H1 (cell line): ENCODE measurements at places on chromosomes 16 and 17. TPM values are rescaled to one million over a fixed set of nuclear protein-coding genes. Genes with fewer than 3 reads are reported as not detected.
A peak's percentile ranks its signal among the peaks of the same experiment; 100 is the strongest.

GRCh38 chr17:63356337-63356757 lies 89.8 kb downstream of the CYB561 start:
- H3K27ac ChIP-seq: no peak overlapping the region
- H3K27me3 ChIP-seq: no peaks in the 10 kb centered on the region
- H3K4me1 ChIP-seq: no peaks in the 10 kb centered on the region
- H3K4me3 ChIP-seq: no peak overlapping the region
- H3K36me3 ChIP-seq: no peaks in the 10 kb centered on the region

GRCh38 chr17:72165867-72166439 lies 45.1 kb downstream of the SOX9 start:
- H3K4me1 ChIP-seq: peaks cover 11% of the 10 kb centered on the region
- no peaks in the 10 kb centered on the region for H3K27me3 ChIP-seq
- DNase-seq: no peak

Gene DNAI2
- 0.15 TPM in 1 of 2 replicates, not detected in the other for total RNA-seq

DNA sequence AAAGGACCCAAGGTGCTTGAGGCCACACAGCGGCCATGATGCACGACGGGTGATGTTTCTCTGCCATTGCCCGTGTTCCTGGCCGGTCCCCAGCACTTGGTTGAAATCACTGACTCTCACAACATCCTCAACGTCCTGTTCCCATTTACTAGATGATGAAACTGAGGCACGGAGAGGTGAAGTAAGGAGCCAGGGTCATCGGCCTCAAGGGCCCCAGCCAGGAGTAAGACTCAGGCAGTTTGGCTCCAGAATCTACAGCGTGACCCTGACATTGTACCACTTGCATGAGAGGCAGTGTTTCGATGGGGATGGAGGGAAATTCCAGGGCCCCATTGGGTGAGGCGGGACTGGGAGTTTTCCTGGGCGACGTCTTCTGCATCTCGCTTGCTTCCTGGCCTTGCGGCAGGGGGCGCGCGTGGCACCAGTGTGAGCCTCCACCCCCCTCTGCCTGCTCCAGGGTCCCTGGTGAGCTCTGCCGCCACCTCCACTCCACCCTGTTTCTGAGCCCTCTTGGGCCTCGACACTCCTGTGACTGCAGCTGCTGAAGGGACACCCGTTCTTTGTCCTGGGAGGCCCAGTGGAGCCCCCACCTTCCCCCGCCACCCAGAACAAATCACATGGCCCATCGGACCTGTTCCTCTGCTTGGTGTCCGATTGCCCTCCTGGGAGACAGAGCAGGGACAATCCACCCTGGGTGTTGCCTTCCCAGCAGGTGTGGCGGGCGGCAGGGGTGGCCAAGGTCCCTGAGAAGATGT lies 133.0 kb upstream of the GSE1 start:
- no peaks in the 10 kb centered on the region for H3K27me3 ChIP-seq
- no peak for DNase-seq
- no peak overlapping the region for H3K27ac ChIP-seq
- H3K4me3 ChIP-seq: no peak overlapping the region

DNA sequence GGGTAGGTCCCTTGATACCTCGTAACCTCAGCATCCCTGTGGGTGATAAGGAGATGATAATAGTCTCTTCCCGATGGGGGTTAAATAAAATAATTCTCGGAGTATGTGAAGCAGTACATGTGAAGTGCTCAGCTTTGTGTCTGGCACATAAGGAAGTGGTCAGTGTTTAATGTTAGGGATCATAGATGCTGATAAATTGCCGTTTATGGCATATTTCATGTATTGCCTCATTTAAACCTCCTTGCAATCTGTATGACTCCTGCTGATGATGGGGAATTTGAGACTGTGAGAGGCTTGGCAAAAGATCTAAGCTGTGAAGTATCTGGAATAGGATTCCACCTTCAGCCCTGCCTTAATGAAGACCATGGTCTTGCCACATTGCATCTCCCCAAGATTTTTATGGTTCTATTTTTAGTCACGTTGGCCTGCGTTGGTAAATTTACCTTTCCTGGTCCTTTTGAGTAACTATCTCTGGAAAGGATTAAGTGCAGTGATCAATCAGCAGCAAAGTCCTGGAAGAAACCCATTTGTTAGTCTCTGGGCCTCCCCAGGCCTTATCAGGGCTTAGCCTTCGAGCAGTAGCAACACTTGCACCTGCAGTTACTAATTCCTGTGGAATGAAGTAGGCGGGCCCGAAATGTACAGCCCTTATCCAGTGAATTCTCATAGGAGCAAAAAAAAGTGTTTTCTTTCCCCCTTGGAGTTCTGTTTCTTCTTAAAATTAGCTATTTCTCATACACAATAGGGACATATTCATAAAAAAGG lies 144.9 kb downstream of the WWOX start:
- no peaks in the 10 kb centered on the region for H3K36me3 ChIP-seq
- H3K4me3 ChIP-seq: no peak overlapping the region
- no peaks in the 10 kb centered on the region for H3K27me3 ChIP-seq
- no peak for DNase-seq
- H3K27ac ChIP-seq: no peak overlapping the region

GRCh38 chr16:30533748-30534367 lies 800 bp downstream of the ZNF747 start:
- peak overlapping the region; percentile 94; the same call in 1 of the 2 replicates for H3K27ac ChIP-seq
- no peaks in the 10 kb centered on the region for H3K27me3 ChIP-seq
- peak overlapping the region; percentile 72 for H3K4me3 ChIP-seq
- no peak for DNase-seq

Gene STX1B
- 18.0 and 20.2 TPM in 2 replicates for total RNA-seq

Gene IRF8
- total RNA-seq: 0.96 and 2.0 TPM in 2 replicates

DNA sequence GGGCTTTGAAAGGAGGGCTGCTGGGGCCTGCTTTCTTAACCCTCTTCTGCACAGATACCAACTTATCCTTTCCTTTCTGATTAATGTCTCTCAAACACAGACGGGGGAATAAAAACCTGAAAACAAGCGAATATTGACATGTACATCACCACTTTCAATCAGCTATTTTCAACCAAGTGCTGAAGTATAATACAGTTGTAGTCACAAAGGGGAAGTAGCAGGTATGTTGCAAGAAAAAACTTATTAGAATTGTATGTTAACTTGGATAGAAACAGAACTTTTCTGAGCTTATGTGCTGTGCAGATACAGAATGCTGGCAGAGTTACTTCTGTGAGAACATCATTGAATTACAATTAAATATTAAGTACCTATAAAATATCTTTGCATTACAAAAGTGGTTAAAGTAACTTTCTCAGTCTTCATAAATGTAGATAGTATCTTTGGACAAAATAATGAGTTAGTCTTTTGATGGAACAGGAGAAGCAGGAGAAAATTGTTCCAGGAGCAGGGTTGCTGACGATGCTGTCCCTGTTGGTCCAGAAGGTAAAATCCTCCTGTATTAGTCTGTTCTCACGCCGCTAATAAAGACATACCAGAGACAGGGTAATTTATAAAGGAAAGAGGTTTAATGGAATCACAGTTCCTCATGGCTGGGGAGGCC lies 59.5 kb downstream of the RPTOR start:
- H3K36me3 ChIP-seq: no peaks in the 10 kb centered on the region
- no peaks in the 10 kb centered on the region; the same call in 1 of the 2 replicates for H3K4me1 ChIP-seq
- DNase-seq: no peak
- H3K4me3 ChIP-seq: no peak overlapping the region
- H3K27ac ChIP-seq: no peak overlapping the region

- no peak for DNase-seq
- H3K36me3 ChIP-seq: no peaks in the 10 kb centered on the region
- no peak overlapping the region for H3K4me3 ChIP-seq
- peaks cover 10% of the 10 kb centered on the region for H3K4me1 ChIP-seq
Observed at GRCh38 chr17:78737332-78737731, 44.7 kb downstream of the CYTH1 start.

GRCh38 chr17:43832976-43833829 lies at the start of gene MPP3:
TSS of gene MPP3 (minus strand) at chr17:43833146. CDS start at chr17:43831906, 1,240 bp downstream.
- peaks cover 10% of the 10 kb centered on the region for H3K4me1 ChIP-seq
- peaks cover 3% of the 10 kb centered on the region; the same call in 1 of the 2 replicates for H3K36me3 ChIP-seq
- DNase-seq: no peak
- no peak within 1 kb of the TSS for H3K27ac ChIP-seq
- no peaks in the 10 kb centered on the region for H3K27me3 ChIP-seq
- peak within 1 kb of the TSS; percentile 49 for H3K4me3 ChIP-seq

- H3K27ac ChIP-seq: no peak overlapping the region
- H3K36me3 ChIP-seq: no peaks in the 10 kb centered on the region
- no peaks in the 10 kb centered on the region for H3K27me3 ChIP-seq
- no peaks in the 10 kb centered on the region for H3K4me1 ChIP-seq
- H3K4me3 ChIP-seq: no peak overlapping the region
- DNase-seq: no peak
Observed at GRCh38 chr17:22516861-22517636, 824.7 kb downstream of the KCNJ18 start.

Gene RTN4RL1
- 0.11 TPM in 1 of 2 replicates, not detected in the other for total RNA-seq

Gene C16orf82
- not detected in 2 replicates for total RNA-seq

DNA sequence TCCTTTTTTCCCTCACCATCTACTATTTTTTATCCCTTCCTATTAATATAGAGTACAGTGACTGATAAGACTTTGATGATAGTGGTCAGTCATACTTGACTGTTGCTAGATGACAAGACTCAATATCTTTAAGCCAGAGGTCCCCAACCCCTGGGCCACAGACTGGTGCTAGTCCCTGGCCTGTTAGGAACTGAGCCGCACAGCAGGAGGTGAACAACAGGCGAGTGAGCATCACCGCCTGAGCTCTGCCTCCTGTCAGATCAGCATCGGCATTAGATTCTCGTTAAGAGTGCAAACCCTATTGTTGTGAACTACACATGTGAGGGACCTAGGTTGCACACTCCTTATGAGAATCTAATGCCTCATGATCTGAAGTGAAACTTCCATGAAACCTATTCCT lies 341.3 kb downstream of the BCAS3 start:
- H3K4me3 ChIP-seq: no peak overlapping the region
- no peak overlapping the region for H3K27ac ChIP-seq
- no peaks in the 10 kb centered on the region for H3K27me3 ChIP-seq

- no peak for DNase-seq
- no peak overlapping the region for H3K27ac ChIP-seq
- H3K36me3 ChIP-seq: no peaks in the 10 kb centered on the region
- no peaks in the 10 kb centered on the region for H3K27me3 ChIP-seq
- H3K4me3 ChIP-seq: no peak overlapping the region
Observed at GRCh38 chr17:80671825-80672110, 127.1 kb downstream of the RPTOR start.

DNA sequence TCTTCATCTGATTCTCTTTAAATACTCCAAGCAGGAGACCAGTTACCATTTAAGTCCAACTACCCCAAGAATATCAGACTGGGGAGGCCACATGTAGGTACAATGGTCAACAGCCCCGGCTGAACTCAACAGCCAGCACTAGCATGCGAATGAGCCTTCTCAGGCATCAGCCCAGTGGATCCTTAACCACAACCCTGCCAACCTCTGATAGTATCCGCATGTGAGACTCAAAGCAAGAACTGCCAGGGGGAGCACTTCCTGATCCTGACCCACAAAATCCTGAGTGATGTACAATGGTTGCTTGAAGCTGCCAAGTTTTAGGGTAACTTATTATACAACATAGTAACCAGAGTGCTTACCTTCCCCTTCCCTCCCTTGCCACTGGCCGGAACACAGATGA lies 4.0 kb downstream of the PYY start:
- peaks cover 12% of the 10 kb centered on the region for H3K4me1 ChIP-seq
- H3K36me3 ChIP-seq: no peaks in the 10 kb centered on the region
- no peak overlapping the region for H3K4me3 ChIP-seq
- DNase-seq: no peak

- H3K4me3 ChIP-seq: no peak overlapping the region
- H3K36me3 ChIP-seq: no peaks in the 10 kb centered on the region
- no peaks in the 10 kb centered on the region for H3K4me1 ChIP-seq
- H3K27ac ChIP-seq: no peak overlapping the region
Observed at GRCh38 chr17:17957584-17957916, 14.7 kb downstream of the TOM1L2 start.

DNA sequence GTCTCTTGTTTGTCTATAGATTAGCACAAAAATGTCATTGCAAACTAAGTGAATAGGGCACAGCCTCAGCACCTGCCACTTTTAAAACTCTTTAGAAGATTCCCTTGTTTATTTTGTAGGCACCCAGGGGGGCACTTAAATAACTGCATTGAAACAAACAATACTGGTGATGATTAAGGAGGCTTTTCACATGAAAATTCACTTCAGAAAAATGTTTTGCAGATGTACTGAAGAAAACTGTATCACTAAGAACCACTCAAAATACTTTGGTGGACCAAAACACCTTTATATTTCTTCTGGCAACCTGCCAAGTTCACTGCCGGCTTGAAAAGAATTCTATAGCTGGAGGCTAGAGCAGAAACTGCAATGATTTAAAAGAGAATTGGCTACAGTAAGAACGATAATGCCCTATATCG lies 281.5 kb downstream of the TOX3 start:
- peaks cover 20% of the 10 kb centered on the region for H3K4me1 ChIP-seq
- DNase-seq: no peak
- H3K4me3 ChIP-seq: no peak overlapping the region
- H3K27ac ChIP-seq: no peak overlapping the region
- H3K27me3 ChIP-seq: peaks cover 2% of the 10 kb centered on the region
- no peaks in the 10 kb centered on the region for H3K36me3 ChIP-seq

Gene SBK1
- total RNA-seq: 73.9 and 77.4 TPM in 2 replicates

- no peak overlapping the region for H3K27ac ChIP-seq
- H3K4me1 ChIP-seq: peaks cover 4% of the 10 kb centered on the region; the same call in 1 of the 2 replicates
- peaks cover 7% of the 10 kb centered on the region for H3K36me3 ChIP-seq
- no peaks in the 10 kb centered on the region for H3K27me3 ChIP-seq
Observed at GRCh38 chr17:77086433-77087010, 54.2 kb upstream of the SEC14L1 start.

Gene GNG13
- total RNA-seq: not detected in 2 replicates

DNA sequence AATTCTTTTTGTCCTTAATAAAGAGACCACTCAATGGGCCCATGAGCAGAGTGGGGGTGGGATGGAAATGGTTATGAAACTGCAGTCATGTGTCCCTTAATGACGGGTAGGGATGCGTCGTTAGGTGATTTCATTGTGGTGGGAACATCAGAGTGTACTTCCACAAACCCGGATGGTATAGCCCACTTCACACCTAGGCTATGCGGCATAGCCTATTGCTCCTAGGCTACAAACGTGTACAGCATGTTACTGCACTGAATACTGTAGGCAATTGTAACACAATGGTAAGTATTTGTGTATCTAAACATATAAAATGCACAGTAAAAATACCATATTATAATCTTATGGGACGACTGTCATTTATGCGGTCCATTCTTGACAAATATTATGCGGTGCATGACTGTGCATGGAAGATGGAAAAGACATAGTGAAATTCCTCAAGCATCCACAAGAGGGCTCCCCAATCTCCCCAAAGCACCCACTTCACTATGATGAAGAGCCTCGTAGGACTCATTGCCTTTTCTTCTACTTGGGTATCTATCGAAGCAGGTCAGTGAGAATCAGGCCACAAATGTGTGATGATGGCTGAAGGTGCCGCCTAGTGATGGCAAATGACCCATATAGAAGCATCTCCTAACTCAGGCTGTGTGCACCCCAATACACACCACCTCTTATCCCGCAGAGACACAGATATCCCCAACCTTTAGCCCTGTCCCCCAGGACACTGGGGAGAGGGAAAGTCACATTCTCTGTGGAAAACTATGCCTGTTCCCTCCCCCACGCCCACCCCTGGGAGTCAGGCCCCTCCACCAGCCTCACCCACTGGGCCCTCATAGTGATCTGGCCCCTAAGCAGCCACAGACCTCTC lies 43.5 kb downstream of the TBX21 start:
- no peaks in the 10 kb centered on the region for H3K4me1 ChIP-seq
- no peak overlapping the region for H3K4me3 ChIP-seq
- H3K27me3 ChIP-seq: peaks cover 14% of the 10 kb centered on the region
- no peaks in the 10 kb centered on the region for H3K36me3 ChIP-seq
- no peak for DNase-seq
